Activated CD4-positive, alpha-beta memory T cell treated with anti-CD3 and anti-CD28 coated beads for 36 hours (primary cell): ENCODE measurements at places on chromosomes 1 and 21. TPM values are rescaled to one million over a fixed set of nuclear protein-coding genes. Genes with fewer than 3 reads are reported as not detected.

Gene FNDC10
- total RNA-seq: 1.6 TPM

Gene MYBPH
- total RNA-seq: not detected

Gene PLA2G2A
- not detected for total RNA-seq

Gene SPRR2D
- total RNA-seq: not detected

Gene GPR25
- not detected for total RNA-seq

Gene SLC9C2
- total RNA-seq: not detected

Gene TSPAN2
- total RNA-seq: 2.5 TPM

Gene SERTAD4
- total RNA-seq: not detected

Gene ANGPTL1
- total RNA-seq: not detected

Gene PCSK9
- total RNA-seq: not detected

Gene CATSPERE
- total RNA-seq: 0.33 TPM

GRCh38 chr1:228046421-228047182, 35.9 kb upstream of the ARF1 start:
- no peak for DNase-seq

GRCh38 chr1:186518822-186519381, 58.0 kb upstream of the PDC start:
- DNase-seq: no peak

- no peak for DNase-seq
Measured at GRCh38 chr1:204495777-204496176, 1.2 kb upstream of the PIK3C2B start.

GRCh38 chr1:34060901-34061415, 104.1 kb downstream of the CSMD2 start:
- DNase-seq: no peak

DNA sequence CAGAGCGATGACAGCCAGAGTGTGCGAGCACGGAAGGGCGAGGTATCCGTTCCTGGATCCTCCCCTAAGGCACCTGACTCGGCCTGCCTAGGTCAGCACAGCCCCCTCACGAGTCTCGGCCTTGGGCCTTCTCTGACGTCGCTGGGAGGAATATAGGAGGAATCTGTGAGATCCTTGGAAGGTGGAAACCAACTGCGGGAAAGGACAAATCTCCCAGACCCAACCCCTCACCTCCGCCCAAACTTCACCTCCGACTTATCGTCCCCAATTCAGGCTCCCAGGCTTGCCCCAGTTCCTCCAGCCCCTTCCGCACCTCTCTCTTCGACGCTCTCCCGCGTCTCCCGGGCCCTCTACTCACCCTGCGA, 494 bp downstream of the APH1A start:
- DNase-seq: peak; percentile 56

GRCh38 chr1:22461678-22462527, 10.3 kb downstream of the ZBTB40 start:
- DNase-seq: no peak

- no peak for DNase-seq
Measured at GRCh38 chr1:146032631-146033219, 11.2 kb upstream of the HJV start.

DNA sequence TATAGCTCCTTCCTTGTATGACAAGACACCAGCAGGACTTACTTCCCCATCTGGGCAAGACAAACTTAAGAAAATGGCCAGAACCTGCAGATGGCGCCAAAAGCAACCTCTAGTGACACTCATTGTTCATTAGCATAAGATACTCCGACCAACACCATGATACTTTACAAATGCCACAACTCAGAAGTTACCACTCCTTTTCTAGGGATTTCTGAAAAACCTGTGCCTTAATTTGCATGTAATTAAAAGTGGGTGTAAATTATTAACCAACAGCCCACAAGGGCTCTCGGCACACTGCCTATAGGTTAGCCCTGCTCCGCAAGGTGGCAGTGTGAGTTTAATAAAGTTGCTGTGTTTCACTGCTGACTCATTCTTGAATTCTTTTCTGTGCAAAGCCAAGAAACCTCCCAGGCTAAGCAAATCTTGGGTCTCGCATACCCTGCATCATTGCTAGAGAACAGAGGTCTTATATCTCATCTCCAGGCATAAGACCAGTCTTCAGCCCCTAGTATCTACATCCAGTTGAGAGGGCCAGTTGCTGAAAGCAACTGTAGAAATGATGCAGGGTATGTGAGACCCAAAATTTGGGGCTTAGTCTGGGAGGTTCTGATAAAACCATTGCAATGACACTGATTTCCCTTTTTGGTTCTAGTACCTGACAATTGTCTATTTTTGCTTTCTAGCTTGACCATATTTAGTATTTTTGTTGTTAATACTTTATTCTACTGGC, 86.4 kb downstream of the FAF1 start:
- DNase-seq: peak; percentile 82

DNA sequence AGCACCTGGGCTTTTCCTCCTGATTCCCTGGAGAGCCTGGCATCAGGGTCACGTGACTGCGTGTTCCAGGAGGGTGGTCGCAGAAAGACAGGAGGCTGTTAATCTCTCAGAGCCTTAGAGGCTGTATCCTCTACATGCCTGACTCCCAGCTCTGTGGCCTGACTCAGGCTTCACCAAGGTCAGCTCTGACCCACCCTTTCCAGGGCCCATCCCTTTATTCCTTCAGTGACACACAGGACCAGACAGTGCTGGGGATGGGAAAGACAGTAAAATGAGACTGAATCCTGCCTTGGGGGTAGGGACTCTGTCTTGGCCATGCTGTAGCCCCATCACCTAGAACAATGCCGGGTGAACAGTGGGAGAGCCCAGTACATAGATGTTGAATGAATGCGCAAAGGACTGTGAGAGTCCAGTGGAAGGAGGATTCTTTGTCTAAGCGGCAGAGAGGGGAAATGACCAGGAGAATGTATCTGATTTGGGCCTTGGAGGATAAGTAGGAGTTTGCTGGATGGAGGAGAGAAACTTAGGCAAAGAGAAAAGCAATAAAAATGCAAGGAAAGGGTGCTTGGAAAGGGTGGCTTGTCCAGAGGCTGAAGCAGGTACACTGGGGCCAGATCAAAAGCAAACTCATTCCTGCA, 33.0 kb downstream of the EPHX1 start:
- no peak for DNase-seq

DNA sequence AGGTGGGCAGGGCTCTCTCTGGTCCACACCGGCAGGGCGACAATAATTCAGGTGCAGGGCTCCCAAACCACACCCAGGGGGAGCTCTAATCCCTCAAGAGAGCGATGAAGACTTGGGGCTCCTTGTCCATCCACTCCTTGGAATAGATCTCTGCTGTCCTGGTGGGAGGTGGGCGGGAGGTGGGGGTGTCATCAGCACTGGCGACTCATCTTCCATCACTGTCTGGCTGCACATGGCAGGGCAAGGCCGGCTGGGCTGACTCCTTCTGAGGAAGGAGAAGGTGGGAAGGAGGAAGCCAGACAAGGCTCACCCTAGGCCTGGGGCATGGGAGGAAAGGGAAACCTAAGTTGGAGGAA, 29.3 kb downstream of the TNNT2 start:
- DNase-seq: peak; percentile 49

DNA sequence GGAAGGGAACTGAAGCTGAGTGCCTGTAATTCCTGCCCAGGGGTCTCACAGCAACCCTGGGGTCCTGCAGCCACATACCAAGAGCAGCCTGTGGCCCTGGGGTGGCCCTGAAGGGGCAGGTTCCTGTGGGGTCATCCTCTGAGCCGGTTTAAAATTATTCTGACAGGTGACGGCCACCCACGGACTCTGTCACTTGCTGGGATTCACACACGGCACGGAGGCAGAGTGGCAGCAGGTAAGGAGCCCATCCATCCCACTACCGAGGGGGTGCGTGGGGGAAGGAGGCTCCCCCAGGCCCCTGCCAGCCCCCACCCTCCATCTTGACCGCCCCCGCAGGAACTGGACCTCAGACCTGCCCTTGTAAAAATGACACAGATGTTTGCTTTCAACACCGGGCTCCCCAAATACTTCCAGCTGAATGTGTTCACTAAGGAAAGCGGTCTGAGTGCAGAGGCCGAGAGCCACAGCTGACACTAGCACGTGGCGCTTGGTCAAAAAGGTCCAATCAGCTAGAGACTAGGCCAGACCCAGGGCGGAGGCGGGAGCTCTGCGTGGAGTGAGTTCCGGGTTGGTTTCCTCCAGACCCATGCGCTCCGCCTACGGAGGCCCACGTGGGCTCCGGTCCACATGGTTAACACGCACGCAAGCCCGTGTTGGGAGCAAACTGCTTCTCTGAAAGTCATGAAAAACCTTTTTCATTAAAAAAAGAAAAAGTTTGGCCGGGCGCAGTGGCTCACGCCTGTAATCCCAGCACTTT, 10.0 kb downstream of the YBEY start:
- DNase-seq: peak; percentile 87

- DNase-seq: peak; percentile 70
Measured at GRCh38 chr1:92587445-92587844, 100.7 kb upstream of the GFI1 start.

DNA sequence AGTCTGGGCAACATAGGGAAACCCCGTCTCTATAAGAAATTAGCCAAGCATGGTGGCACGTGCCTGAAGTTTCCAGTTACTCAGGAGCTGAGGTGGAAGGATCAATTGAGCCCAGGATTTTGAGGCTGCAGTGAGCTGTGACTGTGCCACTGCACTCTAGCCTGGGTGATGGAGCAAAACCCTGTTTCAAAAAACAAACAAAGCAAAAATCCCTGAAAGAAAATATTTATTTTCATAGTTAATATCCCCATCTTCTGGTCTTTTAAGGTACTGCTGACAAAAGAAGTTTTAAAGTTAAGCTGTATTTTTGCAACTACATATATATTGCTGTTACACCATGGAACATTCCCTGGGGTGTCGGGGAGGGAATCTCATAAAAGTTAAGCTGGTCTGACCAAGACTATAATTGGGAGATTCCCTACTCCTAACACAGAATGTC, 26.0 kb downstream of the VAMP4 start:
- no peak for DNase-seq

- no peak for DNase-seq
Measured at GRCh38 chr1:117143871-117144270, 22.3 kb upstream of the TRIM45 start.

- no peak for DNase-seq
Measured at GRCh38 chr1:217929213-217929885, 298.2 kb downstream of the SPATA17 start.

DNA sequence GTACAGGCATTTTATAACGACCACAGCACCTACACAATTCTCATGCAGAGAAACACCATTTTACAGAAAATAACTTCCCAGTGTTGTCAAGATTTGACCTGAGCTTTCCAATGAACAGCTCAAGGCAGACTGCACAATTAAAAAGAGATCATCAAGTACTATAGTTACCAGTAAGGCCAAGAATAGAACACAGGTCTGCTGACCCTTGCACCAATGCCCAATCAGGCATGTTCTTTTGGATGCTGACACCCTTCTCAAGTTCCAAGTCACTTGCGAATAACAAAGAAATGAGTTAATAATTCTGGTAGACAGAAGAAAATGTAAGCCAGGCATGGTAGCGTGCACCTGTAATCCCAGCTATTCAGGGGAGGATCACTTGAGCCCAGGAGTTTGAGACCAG, 101.9 kb downstream of the SLC45A1 start:
- DNase-seq: no peak

DNA sequence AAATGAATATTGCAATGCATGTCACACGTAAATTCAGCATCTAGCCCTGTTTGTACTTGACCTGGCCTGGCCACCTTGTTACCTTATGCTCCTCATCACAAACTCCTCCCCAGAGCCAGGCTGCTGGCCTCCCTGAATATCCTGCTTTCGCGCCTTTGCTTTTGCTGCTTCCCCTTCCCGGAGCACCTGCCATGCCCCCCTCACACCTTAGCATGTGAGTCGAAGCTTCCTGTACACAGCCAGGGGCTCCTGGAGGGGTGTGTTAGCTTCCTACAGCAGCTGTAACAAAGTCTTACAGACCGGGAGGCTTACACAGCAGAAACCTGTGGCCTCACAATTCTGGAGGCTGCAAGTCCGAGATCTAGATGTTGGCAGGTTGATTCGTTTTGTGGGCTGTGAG, 60.1 kb downstream of the TLR5 start:
- DNase-seq: no peak

DNA sequence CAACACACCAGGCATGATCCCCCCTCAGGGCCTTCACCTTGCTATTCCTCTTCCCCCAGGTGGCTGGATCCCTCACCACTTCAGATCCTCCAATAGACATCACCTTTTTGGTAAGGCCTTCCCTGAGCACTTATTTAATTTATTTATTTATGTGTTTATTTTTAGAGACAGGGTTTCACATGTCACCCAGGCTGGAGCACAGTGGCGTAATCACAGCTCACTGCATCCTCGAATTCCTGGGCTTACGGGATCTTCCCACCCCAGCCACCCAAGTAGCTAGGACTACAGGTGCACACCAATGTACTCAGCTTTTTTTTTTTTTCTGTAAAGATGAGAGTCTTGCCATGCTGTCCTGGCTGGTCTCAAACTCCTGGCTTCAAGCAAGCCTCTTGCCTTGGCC, 17.2 kb downstream of the KCNN3 start:
- no peak for DNase-seq

DNA sequence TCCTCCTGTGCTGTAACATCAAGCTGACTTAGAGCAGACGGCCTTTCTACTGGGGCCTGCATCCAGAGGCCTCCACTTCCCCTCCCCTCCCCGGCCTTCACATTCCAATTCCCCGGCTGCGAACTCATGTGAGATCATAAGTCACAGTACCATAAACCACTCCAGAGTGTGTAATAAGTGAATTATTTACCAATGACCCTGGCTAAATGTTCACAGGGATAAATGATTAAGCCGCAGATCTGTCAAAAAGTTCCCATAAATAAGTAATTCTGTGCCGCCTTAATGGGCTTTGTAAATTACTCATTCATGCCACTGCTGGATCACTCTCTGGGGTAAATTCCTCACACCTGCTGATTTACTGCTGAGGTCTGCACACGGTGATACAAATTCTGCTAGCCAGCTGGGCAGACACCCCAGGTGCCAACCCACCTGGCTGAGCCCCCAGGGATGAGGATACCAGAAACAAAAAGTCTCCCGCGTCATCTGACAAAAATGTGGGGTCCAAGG, 27.4 kb upstream of the KIRREL1 start:
- DNase-seq: no peak

GRCh38 chr1:71603044-71603776, 522.4 kb upstream of the ZRANB2 start:
- no peak for DNase-seq

DNA sequence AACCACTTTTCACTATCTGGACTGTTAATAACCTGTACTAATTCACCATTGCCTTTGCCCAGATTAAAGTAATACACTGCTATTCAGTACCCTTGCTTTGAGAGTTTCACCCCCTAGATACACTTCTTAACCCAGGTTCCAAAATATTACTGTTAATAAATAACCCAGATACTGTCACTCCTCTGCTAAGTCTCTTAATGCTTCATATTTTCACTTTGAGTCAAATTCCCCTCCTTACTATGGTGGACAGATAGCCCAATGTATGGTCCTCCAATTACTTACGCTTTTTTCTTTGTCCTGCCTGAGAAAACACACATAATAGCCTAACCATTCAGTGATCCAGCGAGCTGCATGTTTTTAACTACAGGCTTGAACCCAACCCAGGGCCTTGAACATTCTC, 152.5 kb downstream of the NEGR1 start:
- DNase-seq: no peak

- no peak for DNase-seq
Measured at GRCh38 chr1:117585086-117585485, 20.8 kb upstream of the TENT5C start.

GRCh38 chr21:28822486-28823335, 170.0 kb downstream of the LTN1 start:
- DNase-seq: no peak
